Spinal cord (tissue), 10 donors: ENCODE measurements at places on chromosomes 1 and 21. TPM values are rescaled to one million over a fixed set of nuclear protein-coding genes. Genes with fewer than 3 reads are reported as not detected.

DNA sequence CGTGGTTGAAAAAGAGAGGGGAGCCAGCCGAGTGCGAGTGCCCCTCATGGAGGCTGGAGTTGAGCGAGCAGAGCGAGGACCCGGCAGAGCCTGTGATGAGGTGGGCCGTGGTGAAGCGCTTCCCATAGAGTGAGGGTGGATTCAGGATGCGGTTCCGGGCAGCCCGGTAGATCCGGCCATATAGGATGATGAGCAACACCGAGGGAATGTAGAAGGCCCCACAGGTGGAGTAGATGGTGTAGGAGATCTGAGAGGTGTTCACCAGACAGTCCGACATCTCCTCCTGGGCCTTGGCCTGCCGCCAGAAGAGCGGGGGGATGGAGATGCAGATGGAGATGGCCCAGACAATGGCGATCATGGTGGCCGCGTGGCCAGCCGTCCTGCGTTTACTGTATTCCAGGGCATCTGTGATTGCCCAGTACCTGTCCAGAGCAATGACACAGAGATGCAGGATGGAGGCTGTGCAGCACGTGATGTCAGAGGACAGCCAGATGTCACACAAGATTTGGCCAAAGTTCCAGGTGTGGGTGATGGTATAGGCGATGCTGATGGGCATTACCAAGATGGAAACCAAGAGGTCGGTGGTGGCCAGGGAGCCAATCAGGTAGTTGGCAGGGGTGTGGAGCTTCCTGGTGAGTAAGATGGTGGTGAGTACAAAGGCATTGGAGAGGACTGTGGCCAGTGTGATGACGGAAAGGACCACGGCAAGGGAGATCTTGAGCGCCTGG is 23.7 kb downstream of the HTR1D start:
- H3K27me3 ChIP-seq = no peaks in the 10 kb centered on the region
- H3K27ac ChIP-seq = no peak overlapping the region
- H3K4me3 ChIP-seq = no peak overlapping the region

DNA sequence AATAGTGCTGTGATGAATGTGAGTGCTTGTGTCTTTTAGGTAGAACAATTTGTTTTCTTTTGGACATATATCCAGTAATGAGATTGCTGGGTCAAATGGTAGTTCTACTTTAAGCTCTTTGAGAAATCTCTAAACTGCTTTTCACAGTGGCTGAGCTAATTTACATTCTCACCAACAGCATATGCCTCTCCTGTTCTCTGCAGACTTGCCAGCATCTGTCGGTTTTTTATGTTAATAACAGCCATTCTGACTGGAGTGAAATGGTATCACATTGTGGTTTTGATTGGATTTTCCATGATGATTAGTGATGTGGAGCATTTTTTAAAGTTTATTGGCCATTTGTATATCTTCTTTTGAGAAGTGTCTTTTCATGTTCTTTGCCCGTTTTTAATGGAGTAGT is 647.3 kb upstream of the ADAMTS5 start:
- H3K4me3 ChIP-seq = no peak overlapping the region
- no peak for DNase-seq
- H3K27me3 ChIP-seq = no peaks in the 10 kb centered on the region
- H3K27ac ChIP-seq = no peak overlapping the region

GRCh38 chr1:44047131-44047530 is 15.9 kb upstream of the SLC6A9 start:
- DNase-seq = no peak
- no peak overlapping the region for H3K4me3 ChIP-seq
- H3K27ac ChIP-seq = no peak overlapping the region
- H3K27me3 ChIP-seq = no peaks in the 10 kb centered on the region

DNA sequence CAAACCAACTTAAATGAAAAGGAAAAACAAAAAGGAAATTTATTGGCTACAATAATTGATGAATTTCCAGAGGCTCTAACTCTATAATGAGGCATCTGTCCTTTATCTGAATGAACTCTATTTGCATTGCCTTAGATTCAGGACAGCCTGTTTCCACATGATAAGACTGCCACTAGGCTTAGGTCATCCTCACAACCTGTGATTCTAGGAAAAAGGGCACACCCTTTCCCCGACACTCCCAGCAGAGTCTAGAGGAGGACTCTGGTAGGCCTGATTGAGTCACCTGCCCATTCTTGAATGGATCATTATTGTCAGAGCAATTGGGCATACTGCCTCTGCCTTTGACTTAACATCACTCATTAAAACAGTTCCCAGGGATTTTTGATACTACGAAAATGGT is 262.8 kb downstream of the TPR start:
- H3K27ac ChIP-seq = no peak overlapping the region
- no peaks in the 10 kb centered on the region for H3K36me3 ChIP-seq
- DNase-seq = no peak
- no peaks in the 10 kb centered on the region for H3K27me3 ChIP-seq

DNA sequence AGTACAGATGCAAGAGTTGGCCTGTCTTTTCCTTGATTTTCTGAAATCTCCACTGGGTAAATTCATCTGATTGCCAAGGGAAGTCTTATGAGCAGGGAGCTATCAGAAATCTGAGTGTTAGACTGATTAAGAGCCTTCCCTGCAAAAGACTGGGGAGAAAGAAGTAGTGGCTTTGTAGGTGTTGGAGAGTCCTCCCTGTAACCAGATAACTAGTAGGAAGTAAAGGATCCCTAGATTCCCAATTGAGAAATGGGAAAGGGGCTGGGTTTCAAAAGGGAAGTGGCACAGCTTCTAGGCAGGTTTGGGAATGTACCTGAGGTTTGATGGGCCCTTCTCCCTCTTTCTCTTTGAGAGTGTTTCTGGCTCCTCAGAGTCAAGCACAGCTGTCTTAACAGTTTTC is 2.1 kb downstream of the TLCD4 start:
- H3K4me3 ChIP-seq = no peak overlapping the region
- H3K4me1 ChIP-seq = peaks cover 5% of the 10 kb centered on the region

DNA sequence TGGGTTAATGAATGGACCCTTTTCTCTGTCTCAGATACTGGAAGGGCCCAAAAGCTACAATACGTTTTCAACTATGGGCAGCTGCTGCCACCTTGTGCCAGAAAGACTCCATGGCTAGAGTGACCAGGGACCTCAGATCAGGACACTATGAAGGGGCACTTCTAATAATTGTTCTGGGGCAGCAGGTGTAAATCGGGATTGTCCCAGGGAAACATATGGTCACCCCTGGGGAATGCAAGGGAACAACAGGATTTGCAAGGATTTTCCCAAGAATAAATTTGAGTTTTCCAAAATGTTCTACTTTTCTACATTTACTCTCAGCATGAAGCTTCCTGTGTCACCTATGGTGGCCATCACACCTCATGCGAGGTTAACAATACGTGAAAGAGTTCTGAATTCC is 12.0 kb upstream of the FCAMR start:
- H3K36me3 ChIP-seq = no peaks in the 10 kb centered on the region
- H3K4me1 ChIP-seq = no peaks in the 10 kb centered on the region
- no peak overlapping the region for H3K27ac ChIP-seq
- H3K4me3 ChIP-seq = no peak overlapping the region

DNA sequence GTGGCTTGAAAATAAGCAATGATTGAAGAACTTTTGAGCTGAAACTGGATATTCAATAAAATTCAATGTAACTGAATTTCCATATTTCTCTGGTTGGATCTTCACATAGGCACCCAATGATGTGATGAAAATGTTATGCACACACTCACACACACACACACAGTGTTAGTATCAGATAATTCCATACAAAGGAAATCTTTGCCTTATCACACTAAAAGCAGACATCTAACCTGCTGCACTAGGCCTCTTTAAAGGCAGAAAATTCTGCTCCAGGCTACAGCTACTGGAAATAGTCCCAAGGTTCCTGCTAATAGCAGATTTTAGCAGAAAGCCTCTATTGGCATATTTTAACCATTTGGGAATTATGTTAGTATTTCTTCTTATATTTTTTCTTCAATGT is 309.6 kb downstream of the COL11A1 start:
- H3K4me1 ChIP-seq = no peaks in the 10 kb centered on the region
- no peaks in the 10 kb centered on the region for H3K27me3 ChIP-seq
- H3K27ac ChIP-seq = no peak overlapping the region
- no peak for DNase-seq
- no peaks in the 10 kb centered on the region for H3K36me3 ChIP-seq

Gene CHI3L1
- 14.2 TPM for total RNA-seq

Gene NR1I3
- not detected for total RNA-seq

Gene FAM3B
- total RNA-seq = 0.59 TPM

Gene CSF3R
- 6.8 TPM for total RNA-seq
